ENCODE measurements at places on chromosomes 5 and 9.

- DNase-seq: no peak
Measured at GRCh38 chr9:127463911-127464310, 12.6 kb downstream of the LRSAM1 start.

DNA sequence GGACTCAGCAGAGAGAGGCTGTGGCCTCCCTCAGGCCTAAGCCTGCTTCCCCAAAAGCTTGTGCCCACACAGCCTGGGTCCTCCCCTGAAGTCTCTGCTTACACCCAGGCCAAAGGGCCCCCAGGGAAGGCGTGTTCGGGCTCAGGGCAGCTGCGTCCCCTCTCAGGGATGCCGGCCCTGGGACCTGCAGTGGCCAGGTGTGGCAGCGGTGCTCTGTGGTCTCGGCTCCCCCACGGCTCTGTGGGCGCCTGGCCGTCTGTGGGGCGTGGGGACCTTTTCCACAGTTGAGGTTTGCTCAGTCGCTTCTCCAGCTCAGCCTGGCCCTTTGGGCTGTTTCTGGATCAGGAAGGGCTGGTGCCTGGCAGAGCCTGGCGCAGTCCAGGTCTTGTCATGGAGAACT lies 75.9 kb downstream of the RXRA start:
- no peak for DNase-seq

DNA sequence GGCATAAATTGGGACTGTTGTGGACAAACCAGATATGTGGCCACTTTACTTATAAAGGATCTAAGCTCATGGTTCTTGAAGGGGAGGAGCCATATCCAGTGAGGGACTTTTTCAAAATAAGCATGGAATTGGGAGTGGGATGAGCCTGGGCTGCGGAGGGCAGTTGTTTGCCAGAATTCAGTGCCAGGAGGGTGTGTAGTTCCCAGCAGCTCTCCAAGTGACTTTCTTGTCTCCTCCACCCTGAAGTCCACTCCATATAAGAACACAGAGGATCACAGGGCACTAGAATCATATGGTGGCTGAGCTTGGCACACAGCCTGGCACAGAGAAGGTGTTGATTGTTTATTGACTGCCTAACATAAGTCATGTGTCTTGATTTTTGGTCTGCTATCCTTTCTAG lies 121.1 kb downstream of the CAVIN4 start:
- DNase-seq: no peak

GRCh38 chr9:129653823-129654553 lies 11.5 kb upstream of the PRRX2 start:
- DNase-seq: no peak

- no peak for DNase-seq
Measured at GRCh38 chr5:126483156-126483555, 59.9 kb downstream of the GRAMD2B start.

DNA sequence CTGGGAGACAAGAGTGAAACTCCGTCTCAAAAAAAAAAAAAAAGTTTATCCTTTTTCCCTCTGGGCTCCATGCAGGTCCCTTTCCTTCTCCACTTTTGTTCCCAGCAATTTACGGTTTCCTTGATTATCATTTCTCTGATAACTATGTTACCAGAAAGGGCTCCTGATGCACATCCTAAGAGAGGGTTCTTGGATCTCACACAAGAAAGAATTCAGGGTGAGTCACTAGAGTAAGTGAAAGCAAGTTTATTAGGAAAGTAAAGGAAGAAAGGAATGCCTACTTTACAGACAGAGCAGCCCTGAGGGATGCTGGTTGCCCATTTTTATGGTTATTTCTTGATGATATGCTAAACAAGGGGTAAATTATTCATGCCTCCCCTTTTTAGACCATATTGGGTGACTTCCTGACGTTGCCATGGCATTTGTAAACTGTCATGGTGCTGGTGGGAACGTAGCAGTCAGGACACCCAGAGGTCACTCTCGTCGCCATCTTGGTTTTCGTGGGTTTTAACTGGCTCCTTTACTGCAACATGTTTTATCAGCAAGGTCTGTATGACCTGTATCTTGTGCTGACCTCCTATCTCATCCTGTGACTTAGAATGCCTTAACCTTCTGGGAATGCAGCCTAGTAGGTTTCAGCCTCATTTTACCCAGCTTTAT lies 13.5 kb upstream of the MELK start:
- no peak for DNase-seq

- no peak for DNase-seq
Measured at GRCh38 chr5:131977212-131977604, 31.7 kb upstream of the MEIKIN start.

DNA sequence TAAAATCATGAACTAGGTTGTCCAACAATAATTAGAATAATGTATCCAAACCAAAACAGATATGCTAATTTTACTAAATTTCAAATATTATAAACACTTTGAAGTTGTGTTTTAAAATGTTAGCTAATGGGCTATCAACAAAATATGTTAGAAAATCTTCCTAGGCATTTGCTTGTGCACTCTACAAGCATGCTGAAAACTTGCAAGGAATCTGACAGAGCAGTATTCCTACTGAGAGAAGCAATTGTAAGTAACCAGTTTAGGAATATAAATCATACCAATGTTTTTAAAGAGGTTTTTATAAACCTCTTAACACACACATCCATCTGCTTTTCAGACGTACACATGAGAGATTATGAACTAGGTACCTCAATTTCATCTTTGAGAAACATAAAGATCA lies 228.4 kb upstream of the TBCA start:
- no peak for DNase-seq

- DNase-seq: no peak
Measured at GRCh38 chr5:39158127-39158593, 61.2 kb downstream of the FYB1 start.

DNA sequence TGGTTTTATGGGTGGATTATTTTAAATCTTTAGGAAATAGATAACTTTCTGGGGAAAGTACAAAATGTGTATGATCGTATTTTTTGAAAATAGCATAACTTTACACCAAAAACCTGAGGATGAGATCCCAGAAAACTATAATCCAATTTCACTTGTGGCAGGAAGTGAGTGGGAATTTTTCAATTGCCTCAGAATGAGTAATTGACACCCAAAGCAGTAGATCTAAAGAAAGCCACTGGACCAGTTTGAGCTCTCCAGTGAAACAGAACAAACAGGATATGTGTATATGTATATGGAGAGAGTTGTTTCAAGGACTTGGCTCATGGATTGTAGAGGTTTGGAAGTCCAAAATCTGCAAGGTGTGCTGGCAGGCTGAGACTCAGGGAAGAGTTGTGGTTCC lies 109.2 kb upstream of the SHB start:
- no peak for DNase-seq

DNA sequence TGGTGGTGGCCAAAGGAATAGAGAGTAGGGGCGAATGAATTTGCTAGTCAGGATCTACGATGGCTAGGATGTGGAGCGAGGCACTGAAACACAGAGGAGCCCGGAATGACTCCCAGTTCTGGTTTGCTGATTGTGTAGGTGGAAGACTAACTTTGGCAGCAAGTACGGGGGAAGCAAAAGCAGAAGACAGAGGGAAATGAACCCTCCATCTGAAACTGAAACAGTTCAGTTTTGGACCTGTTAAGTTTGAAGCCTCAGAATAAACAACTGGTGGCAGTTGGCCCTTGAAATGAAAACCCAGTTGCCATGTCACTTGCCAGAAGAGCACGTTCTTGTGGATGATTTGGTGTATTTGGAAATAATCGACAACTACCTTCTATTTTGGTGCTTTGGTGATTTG lies 15.4 kb upstream of the SMIM15 start:
- no peak for DNase-seq

DNA sequence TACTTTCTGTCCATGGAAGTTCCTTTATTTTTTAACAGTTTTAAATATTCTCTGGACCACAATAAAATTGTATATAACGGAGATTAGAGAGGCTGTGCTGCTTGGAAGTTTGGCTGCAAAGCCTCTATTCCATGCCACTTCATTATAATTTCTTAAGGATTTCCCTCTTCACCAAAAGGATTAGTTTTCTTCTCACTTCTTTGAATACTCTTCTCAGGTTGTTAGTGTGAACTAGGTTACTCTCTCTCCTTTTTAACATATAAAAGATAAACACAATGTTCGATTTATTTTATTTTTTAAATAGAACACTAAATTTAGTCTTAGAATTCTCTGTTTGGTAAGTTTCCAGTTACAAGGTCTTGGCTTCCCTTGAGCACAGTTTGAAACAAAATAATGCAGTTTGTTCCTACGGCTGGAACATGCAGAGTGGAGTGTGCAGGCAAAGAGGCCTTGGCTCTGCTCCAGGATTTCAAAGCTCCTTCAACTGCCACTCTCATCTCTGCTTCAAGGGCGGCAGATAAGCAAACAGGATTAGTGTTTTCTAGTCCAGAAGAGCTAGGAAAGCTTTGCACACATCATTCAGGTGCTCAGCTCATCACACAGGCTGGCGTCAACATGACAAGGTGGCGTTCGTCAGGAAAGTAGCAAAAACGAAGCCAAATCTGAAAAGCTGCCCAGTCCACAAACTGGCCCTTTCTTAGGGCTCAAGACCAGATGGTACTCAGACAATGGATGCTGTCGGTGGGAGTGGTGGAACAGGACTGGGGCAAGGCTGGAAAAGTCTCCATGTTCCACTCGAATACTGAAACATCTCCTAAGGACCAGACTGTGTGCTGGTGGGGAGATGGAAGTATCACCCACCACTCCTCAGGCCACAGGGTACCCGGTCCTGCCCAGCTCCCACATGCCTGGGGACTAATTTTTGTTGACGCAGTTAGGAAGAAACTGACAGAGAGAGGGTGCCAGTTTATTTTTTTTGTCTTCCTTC lies 286.6 kb downstream of the CRB2 start:
- no peak for DNase-seq

- no peak for DNase-seq
Measured at GRCh38 chr5:149405550-149406202, 26.6 kb upstream of the IL17B start.

- DNase-seq: no peak
Measured at GRCh38 chr9:13186091-13186490, 93.4 kb downstream of the MPDZ start.

DNA sequence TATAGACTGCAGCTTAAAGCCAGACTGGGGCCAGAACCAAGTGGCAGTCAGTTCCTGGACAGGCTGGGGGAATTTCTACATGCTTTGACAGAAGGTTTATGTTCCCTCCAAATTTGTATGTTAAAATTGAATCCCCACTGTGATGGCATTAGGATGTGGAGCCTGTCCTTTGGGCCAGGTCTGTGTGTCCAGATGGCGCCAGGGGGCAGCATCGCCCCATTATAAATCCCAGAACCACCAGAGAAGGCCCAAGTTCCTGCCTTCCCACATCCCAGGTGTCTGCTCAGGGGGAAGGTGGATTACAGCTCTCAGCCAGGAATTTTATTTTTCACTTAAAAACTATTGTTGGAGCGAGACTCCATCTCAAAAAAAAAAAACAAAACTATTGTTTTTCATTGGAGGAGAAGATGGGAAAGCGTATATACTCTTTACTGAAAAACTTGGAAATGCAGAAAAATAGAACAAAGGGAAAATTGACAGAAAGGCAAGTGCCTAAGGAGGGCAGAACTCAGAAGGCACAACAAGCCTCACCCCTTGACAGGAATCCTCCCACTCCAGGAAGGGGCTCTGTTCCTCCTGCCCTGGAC lies 5.0 kb downstream of the IL3 start:
- peak; percentile 44 for DNase-seq

GRCh38 chr5:122007546-122007945 lies 45.8 kb downstream of the SRFBP1 start:
- no peak for DNase-seq

DNA sequence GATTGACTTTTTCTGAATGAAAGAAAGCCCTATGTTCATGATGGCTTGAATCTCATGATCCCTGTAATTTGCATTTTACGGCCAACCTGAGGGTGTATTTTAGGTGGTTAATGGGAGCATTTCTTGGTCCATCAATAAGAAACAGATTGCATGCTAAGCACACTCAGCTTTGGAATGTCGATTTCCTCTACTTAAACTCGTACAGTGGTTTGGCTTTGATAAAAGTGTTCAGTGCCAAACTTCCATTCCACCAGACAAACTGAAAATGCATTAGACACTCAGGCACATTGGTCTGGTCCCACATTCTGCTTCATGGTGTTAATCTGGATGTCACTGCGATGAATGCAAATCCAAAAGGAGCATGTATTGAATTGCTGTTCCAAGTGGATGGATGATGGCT lies 77.0 kb downstream of the VCAN start:
- DNase-seq: no peak

- DNase-seq: peak; percentile 31
Measured at GRCh38 chr5:177086654-177087397, at the start of gene FGFR4. FGFR4 (plus strand) TSS chr5:177086915; CDS start chr5:177089603, 2,688 bp downstream.

DNA sequence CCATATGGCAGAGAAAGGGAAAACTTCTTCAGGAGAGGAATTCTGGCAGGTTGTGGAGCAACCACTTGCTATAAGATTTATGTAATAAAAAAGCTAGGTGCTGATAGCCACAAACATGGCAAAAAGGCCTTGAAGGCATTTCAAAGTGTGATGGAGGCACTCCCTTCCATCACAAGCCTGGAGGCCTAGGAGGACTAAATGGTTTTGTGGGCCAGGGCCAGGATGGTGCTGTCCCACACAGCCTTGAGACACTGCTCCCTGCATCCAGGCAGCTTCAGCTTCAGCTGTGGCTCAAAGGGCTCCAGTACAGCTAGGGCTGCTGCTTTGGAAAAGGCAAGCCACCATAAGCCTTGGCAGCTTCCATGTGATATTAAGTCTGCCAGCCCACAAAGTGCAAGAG lies 632.8 kb downstream of the BRINP1 start:
- no peak for DNase-seq

DNA sequence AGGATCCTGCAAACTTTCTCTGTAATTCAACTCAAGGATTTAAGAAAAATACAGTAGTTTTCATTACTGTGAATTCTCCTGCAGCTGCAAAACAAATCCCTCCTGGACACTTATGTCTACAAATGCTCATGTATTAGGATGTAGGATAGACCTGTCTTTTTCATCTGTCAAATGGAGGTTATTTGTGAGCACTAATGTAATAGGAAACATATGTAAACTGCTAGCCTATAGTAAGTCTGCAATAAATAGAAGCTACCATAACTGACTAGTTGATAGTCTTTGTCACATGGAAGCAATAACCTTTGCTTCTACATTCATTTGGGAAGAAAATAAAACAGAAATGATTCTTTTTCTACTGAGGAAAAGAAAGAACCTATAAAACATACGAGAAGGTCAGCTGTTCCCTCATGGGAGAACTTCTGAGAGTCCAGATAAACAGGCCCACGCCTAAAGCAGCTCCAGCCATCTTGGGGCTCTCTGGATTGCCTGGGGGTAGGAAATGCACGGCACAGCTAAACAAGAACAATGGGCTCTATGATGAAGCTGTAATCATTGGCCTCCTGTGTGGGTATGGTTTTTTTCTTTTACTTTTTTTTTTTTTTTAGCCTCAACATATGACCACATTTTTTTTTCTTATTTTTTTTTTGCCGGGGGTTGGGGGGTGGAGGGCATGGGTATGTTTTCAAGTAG lies 6.2 kb downstream of the KCNV2 start:
- no peak for DNase-seq

DNA sequence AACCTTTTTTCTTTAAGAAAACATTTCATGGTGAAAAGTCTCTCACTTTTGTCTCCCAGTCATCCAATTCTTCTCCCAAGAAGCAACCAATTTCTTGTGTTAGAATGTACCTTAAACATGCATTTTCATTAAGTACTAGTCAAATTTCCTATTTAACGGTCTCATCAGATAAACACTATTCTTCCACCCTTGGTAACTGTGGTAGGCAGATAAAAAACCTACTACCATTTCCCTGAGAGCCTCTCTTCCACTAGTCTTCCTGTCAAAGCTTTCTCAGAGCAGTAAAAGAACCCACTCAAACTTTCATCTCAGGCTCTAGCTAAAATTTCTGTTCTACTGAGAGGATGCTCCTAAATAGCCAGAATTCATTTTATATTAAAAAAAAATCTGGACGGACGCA lies 10.9 kb downstream of the GNE start:
- DNase-seq: no peak
